ENCODE measurements at places on chromosomes 2 and 18. TPM values are rescaled to one million over a fixed set of nuclear protein-coding genes. Genes with fewer than 3 reads are reported as not detected.
A peak's percentile ranks its signal among the peaks of the same experiment; 100 is the strongest.

Gene VWA3B
- not detected for total RNA-seq

DNA sequence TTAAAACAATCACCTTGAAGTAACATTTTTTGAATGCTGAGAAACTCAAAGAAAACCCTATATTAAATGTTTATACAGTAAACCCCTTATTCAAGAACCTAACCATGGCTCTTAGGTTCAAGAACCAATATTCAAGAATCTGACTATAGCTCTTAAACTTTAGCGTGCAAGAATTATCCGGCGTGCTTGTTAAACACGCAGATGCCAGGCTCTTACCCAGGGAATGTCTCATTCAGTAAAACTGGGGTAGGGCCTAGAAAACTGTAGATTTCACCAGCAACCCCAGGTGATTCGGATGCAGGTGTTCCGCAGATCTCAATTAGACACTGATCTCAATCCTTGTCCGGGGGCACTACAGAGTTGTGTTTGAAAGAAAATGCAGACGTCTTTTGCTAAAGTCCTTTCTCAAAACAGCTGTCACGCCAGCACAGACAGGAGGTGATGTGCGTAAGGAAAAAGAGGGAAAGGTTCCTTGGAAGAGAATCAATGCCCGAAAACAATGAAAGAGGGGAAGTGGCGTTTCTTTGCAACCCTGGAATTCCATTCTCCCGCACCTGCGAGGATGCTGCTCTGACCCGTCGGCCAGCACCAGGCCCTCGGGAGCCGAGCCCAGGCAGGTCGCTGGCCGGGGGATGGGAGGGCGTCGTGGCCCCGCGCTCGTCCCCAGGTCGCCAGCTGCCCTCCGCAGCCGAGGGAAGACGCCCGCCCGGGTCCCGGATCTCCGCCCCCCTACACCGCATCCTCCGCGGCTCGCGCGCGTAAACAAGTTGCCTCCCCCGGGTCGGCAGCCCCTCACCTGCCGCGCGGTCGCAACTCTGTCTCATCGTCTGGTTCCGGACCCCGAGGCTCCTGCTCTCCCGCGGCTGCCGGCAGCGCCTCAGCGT lies 851 bp downstream of the EIF2AK3 start:
- DNase-seq, result peak; percentile 57

- no peak for DNase-seq
Measured at GRCh38 chr2:206158563-206159345, 490 bp downstream of the NDUFS1 start.

Gene CKAP2L
- 25.6 TPM for total RNA-seq

DNA sequence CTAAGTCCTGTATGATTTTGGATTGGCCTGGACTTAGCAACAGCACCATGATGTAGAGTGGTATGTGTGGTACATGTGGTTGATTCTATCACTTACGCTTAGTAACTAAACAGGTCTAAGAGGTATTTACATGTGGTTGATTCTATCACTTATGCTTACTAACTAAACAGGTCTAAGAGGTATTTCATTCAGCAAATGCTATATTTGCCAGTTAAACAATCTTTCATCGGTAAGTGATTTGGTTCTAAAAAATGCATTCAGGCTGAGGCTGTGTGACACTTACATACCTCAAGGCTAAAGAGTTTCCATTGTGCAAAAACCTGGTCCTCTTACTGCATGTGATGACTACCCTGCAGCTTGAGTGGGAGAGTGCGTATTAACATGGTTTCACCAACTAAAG lies 13.1 kb downstream of the EIF4E2 start:
- DNase-seq, result no peak

DNA sequence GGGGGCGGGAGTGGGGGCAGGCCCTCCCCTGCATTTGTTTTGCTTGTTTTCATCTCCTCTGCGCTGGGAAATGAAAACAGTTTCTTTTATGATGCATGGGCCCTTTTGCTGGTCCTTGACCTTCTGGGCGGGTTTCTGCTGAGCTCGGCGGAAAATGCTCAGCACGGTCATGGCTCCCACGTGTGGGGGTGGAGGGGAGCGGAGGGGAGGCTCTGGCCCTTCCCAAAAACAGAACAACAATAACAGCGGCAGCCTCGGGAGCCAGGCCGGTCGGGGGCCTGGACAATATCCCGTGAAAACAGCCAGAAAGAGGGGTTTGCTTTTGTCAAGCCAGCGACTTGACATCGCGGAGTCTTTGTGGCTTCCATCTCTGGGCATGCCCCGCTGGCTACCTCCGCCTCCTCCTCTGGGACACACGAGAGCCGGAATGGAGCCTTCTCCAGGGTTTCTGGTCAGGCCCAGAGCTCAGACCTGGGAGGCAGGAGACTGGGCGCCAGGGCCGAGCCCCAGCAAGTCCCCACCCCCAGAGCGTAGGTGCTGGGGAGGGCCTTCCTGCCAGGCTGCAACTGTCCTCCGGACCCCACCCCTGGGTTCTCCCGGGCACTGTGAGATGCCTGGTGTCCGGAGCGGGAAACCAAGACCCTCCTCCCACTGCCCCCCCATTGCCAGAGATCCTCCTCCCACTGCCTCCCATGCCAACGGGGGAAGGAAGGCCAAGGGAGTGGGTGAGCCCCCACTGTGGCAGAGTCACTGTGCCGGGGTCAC lies 35.9 kb upstream of the SNED1 start:
- DNase-seq, result no peak

DNA sequence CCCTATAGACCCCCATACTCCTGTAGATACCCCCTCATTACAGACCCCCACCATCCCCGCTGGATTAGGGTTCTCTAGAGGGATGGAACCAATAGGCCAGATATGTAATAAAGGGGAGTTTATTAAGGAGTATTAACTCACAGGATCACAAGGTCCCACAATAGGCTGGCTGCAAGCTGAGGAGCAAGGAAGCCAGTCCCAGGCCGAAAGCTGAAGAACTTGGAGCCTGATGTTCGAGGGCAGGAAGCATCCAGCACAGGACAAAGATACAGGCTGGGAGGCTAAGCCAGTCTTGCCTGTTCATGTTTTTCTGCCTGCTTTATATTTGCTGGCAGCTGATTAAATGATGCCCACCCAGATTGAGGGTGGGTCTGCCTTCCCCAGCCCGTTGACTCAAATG lies 106.6 kb downstream of the AGAP1 start:
- no peak for DNase-seq

Gene COL3A1
- 0.76 TPM for total RNA-seq

Gene TMEM198
- 7.3 TPM for total RNA-seq

Gene TCF7L1
- total RNA-seq, result 108 TPM

All from WTC11 (cell line).